EH (cell line): ENCODE measurements at places on chromosomes 6 and 20.

GRCh38 chr20:3630429-3630828, 32.8 kb downstream of the GFRA4 start:
- no peak for DNase-seq

DNA sequence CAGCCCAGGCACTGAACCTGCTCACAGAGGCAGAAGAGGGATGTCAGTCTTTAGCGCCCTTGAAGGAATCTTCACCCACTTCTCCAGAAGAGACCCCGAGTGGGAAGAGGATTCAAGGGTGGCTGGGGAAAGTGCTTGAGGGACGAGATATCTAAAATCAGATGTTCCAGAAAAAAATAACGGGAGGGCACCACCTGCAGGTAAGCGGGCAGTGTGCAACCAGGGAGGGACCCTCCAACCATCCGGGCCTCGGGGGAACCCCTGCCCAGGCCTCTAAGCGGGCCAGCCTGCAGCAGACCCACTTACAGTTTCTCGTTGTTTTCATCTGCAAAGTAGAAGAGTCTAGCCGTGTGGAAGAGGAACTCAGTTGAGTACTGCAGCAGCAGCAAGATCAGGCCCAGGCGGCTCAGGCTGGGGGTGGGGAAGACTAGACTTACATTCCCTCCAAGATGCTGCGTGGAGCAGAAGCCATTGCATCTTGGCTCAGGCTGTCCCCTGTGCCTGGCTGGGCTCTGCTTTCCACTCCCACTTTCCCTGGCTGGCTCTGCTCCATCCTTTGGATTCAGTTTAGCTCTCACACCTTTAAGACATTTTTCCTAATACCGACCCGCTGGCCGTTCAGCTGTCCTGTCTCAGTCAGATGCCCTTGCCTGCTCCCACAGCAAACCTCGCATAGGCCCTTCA, 71.0 kb downstream of the TRAM2 start:
- DNase-seq, result no peak

DNA sequence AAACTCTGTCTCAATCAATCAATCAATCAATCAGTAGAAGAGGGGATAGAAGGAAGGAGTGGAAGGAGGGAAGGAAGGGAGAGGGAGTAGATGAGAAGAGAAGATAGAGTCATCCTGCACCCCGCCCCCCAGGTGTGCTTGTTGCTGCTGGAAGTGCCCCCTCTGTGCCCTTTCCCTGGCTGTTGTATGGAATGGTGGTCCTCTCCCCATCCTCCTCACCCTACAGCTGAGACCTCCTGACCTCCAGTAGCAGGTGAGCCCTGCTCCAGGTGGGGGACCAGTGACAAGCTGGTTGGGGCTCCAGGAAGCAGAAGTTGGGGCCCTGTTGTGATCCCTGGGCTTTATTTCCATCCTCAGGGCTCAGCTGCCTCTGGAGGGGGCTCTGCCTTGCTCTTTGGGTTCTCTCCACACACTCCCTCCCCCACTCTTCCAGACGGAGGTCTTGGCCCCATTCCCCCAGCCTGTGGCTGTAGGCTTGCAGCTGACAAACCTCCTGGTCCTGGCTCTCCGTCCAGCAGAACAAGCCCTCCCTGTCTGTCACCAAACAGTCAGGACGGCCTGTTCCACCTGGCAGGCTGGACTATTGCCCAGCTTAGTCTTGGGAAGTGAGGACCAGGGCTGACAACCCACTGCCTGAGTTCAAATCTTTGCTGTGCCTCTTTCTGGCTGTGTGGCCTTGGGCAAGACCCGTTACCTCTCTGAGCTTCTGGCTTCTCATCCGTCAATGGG, 26.0 kb upstream of the SCRT2 start:
- no peak for DNase-seq

DNA sequence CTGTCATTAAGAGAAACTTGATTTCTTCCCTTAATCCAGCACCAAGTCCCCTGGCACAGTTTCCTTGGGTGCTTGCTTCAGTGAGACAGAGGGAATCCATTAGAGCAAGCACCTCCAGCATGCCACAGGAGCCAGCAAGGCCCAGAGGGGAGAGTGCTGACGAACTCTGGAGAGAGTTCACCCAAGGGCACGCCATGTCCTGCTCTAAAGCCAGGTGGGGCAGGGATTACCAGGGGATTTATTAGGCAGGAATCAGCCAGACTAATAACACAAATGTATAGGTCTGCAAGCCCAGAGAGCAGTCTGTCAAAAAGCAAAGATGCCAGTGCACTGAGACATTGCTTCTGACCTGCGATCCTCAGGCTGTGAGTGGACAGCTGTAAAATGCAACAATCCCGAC, 155.4 kb upstream of the SYNDIG1 start:
- no peak for DNase-seq

DNA sequence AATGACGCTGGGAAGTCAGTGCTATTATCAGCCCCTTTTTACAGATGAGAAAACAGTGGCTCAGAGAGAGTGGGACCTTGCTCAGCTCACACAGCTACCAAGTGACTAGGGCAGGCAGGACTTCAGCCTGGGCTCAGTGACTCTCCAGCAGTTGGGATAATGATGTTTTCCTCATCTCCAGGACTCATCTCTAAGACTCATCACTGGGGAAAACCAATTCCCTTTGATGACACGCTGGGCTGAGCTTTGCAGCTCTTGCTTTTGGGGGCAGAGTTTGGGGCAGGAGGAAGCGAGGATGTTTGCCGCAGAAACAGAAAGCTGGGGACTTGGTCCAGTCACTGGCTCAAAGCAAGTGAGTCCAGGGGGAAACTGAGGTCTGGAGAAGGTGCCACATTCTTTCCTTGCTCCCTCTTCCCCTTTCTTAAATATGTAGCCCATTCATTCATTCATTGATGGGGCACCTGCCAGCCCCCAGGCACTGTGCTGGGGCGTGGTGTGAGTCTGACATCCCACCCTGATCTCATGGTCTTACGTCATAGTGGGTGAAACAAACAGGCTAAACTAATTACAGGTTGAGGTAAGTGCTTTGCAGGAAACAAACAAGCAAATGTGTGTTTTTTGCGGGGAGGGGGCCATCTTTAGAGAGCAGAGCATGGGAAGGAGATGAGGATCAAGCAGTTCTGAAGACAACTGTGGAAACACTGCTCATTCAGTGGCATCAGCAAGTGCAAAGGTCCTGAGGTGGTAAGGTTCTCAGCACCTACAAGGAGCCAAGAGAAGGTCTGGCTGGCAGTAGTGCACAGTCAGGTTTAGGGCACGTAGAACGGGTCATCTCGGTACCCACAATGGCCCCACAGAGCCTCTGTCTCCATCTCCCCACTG, 74.4 kb upstream of the PMEPA1 start:
- DNase-seq, result no peak

- no peak for DNase-seq
Measured at GRCh38 chr6:123587838-123588545, 48.8 kb downstream of the TRDN start.

DNA sequence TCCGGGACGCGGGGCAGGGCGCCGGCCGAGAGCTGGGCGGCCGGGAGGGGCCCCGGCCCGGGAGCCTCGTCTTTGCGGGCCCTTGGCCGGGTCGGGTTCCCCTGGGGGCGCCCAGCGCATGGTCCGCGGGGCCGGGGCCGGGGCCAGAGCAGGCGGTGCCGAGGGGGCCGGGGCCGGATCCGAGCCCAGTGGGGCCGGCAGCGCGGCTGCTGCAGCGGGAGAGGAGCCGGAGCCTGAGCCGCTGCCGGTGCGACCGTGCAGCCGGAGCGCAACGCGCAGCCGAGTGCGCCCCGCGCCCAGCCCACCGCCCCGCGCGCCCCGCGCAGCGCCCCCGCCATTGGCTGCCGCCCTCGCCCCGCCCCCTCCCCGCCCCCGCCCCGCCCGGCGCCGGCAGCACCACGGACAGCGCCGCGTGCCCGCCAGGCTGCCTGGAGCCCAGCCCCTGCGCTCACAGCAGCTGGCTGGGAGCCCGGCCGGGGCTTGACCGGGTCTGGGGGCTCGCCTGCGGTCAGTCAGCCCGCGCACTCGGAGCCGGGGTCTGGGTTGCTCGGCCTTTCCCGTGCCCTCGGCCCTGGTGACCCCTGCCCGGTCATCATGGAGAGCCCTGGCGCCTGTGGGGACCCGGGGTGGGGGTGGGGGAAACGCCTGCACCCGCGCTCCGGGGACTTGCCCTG, at the start of gene HRH3:
Gene HRH3 (minus strand): TSS at position 287 of the 674 bp plus-strand sequence. CDS start 308 bp downstream, outside the sequence.
- peak; percentile 47 for DNase-seq

GRCh38 chr6:168533414-168533813, 92.4 kb downstream of the SMOC2 start:
- DNase-seq, result no peak

GRCh38 chr6:3835785-3836184, 13.4 kb upstream of the FAM50B start:
- DNase-seq, result no peak

- no peak for DNase-seq
Measured at GRCh38 chr20:3865152-3865886, 18.7 kb downstream of the MAVS start.
